RPMI8226 (cell line): ENCODE measurements at places on chromosomes 5 and 9.

DNA sequence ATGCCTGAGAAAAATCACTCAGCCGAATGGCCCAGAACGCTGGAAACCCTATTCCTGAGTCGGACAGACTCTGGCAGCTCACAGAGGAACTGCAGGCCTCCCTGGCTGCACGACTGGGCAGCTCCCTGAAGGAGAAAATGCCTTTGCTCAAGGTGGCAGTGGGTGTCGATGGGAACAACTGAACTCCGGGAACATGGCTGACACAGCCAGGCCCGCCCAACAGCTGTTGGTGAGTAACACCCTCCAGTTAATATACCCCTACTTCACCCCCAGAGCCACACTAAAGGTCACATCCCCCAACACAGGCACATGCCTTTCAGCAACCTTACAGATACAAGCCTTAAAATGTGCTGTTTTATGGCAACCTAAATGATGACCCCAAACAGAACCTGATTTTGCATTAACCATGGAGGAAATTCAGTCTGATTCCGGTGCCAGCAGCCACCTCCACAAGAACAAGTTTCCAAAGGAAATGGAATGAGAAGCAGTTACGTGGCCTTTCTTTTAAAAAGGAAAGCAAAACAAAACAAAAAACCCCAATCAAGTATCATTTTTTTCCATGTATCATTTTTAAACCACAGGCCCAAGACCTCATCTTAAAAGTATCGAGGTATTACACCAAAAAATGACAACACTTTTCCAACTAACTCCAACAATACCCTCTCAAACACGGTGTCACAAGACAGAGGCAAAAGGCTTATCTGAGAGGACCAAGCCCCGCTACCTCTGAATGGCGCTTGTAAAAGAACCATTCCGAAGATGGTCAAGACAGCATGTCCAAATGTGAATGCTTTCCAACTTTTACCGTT lies 3.1 kb downstream of the KLF9 start:
- no peak for DNase-seq

- DNase-seq: no peak
Measured at GRCh38 chr9:71921190-71921814, 9.9 kb downstream of the C9orf85 start.

GRCh38 chr5:67058998-67059743 lies 137.4 kb downstream of the CD180 start:
- DNase-seq: peak; percentile 59

GRCh38 chr5:90226433-90227099 lies 183.0 kb downstream of the CETN3 start:
- DNase-seq: no peak

GRCh38 chr9:75488719-75489110 lies 400.4 kb downstream of the OSTF1 start:
- no peak for DNase-seq

GRCh38 chr5:65776441-65777141 lies 54.6 kb downstream of the NLN start:
- peak; percentile 10 for DNase-seq

GRCh38 chr5:17157294-17157693 lies 60.1 kb upstream of the BASP1 start:
- no peak for DNase-seq

- DNase-seq: no peak
Measured at GRCh38 chr5:115471345-115472063, 73.1 kb downstream of the FEM1C start.

DNA sequence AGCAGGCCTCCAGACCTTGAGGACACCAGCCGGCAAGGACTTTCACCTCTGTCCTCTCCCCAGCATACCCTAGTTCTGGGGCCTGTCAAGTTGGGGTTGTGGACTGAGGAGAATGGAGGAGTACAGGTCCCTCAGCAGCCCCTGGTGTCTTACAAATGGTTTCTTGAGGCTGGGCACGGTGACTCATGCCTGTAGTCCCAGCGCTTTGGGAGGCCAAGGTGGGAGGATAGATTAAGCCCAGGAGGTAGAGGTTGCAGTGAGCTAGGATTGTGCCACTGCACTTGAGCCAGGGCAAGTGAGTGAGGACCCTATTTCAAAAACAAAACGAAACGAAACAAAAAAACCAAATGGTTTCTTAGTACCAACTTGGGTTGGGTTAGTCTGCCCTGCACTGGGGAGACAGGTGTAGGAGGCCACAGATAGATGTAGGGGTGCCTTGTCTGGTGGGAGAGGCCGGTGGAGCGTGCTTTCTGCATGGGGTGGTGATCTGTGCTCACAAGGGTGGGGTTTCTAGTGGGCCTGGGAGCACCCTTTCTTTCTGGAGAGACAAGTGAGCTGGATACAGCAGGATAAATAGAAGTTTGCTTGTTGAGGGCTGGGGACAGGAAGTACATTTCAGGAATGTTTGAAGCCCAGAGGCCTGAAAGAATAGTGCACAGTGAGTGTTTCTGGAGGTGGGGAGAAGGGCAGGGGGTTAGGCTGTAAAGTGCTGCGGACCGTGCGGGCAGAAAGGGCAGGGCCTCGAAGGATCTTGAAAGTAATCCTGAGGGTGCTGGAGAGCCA lies 37.7 kb upstream of the PSD2 start:
- no peak for DNase-seq

DNA sequence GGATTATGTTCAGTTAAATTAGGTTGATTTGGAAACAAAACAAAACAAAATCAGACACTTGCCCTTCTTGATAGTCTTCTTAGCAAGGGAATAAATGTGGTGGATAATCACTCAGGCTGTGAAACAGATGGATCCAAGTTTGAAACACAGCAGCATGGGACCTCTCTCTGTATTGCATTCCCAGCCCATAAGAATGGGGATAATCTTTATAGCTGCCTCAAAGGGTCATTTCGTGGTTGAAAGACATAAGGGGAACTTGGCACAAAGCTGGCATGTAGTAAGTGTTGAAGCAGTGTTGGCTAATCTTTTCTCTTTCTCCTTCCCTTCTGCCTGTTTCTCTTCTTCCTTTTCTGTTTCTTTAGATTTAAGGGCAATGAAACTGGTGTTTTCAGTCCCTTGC lies 333.9 kb upstream of the TLE4 start:
- no peak for DNase-seq

- DNase-seq: peak; percentile 21
Measured at GRCh38 chr9:1709347-1709746, 305.8 kb upstream of the SMARCA2 start.

- DNase-seq: no peak
Measured at GRCh38 chr5:80127116-80127552, 92.0 kb downstream of the THBS4 start.

DNA sequence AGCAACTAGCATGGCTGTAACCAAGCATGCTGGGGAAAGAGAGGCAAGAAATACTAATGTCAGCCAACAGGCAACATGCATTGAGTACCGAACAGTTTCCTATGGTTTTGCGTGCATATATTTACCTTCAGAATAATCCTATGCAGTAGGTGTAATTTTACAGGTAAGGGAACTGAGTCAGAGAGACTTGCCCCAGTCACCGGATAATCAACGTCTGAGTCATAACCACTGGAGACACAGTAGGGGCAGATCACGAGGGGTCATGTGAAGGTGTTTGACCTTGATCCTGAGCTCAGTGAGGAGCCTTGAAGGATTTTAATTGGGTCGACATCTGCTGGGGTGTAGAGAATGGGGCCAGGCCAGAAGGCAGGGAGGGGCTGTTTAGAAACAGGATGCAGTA lies 13.4 kb upstream of the TSC1 start:
- no peak for DNase-seq

DNA sequence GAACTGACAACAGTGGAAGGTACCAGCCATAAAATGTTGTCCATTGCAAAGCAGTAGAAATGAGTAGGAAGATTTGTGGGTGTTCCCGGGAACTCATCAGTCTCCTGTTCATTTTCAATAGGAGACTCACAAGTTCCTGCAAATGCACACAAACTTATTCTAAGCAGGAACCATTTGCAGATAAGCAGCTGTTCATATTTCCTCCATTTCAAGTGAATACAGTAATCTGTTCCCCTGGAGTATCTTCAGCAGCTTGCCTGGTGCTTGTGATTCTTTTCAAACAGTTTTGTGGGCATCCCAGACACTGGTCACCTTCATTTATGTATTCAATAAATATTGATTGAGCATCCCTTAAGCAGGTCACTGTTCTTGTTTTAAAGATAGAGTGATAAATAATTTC lies 1315.5 kb upstream of the C9orf72 start:
- no peak for DNase-seq
